Activated T-cell treated with anti-CD3 and anti-CD28 coated beads, Interleukin-2, amount 50 U/mL, for 1 hour (primary cell): ENCODE measurements at places on chromosomes 12 and 14.

DNA sequence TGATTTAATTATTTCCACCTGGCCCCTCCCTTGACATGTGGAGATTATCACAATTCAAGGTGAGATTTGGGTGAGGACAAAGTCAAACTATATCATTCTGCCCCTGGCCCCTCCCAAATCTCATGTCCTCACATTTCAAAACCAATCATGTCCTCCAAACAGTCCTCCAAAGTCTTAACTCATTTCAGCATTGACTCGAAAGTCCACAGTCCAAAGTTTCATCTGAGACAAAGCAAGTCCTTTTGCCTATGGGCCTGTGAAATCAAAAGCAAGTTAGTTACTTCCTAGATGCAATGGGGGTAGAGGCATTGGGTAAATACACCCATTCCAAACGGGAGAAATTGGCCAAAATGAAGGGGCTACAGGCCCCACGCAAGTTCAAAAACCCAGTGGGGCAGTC is 31.1 kb upstream of the SPATA7 start:
- no peak for DNase-seq

GRCh38 chr12:81998761-81999378 is 239.7 kb upstream of the PPFIA2 start:
- DNase-seq = no peak

GRCh38 chr12:116385486-116386217 is 108.2 kb upstream of the MED13L start:
- no peak for DNase-seq

GRCh38 chr14:92340071-92340470 is 17.1 kb downstream of the SLC24A4 start:
- no peak for DNase-seq

GRCh38 chr12:30417697-30418231 is 277.9 kb downstream of the IPO8 start:
- no peak for DNase-seq
